Natural killer cell treated with Interleukin-12 subunit alpha and Interleukin-12 subunit beta and Interleukin-15 and Interleukin-18, amount 100 ng/mL, for 72 hours (primary cell): ENCODE measurements at places on chromosomes 2 and 18. TPM values are rescaled to one million over a fixed set of nuclear protein-coding genes. Genes with fewer than 3 reads are reported as not detected.
A peak's percentile ranks its signal among the peaks of the same experiment; 100 is the strongest.

Gene BCL11A
- 0.81 TPM for total RNA-seq

Gene NCL
- 1,405 TPM for total RNA-seq

Gene SDC1
- not detected for total RNA-seq

Gene MYO7B
- total RNA-seq, result not detected

Gene SLC16A14
- total RNA-seq, result not detected

DNA sequence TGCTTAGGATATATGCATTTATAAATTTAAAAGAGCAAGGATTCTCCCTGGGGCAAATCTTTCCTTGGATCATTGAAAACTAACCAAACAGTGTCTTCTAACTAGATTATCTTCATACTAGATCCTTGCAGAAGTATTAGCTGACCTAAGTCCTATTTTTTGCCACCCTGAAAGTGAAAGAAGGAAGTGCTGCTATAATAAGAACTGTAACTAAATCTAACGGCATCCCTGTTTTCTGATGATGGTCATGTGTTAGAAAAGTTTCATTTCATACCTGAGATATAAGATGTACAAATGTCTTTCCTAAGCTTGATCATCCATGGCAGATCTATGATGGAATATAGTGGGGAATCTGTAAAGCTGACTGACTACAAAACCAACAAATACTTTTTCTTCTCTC, 102.7 kb downstream of the MAP2 start:
- no peak for DNase-seq

GRCh38 chr2:224971214-224971613, 71.1 kb downstream of the DOCK10 start:
- no peak for DNase-seq

DNA sequence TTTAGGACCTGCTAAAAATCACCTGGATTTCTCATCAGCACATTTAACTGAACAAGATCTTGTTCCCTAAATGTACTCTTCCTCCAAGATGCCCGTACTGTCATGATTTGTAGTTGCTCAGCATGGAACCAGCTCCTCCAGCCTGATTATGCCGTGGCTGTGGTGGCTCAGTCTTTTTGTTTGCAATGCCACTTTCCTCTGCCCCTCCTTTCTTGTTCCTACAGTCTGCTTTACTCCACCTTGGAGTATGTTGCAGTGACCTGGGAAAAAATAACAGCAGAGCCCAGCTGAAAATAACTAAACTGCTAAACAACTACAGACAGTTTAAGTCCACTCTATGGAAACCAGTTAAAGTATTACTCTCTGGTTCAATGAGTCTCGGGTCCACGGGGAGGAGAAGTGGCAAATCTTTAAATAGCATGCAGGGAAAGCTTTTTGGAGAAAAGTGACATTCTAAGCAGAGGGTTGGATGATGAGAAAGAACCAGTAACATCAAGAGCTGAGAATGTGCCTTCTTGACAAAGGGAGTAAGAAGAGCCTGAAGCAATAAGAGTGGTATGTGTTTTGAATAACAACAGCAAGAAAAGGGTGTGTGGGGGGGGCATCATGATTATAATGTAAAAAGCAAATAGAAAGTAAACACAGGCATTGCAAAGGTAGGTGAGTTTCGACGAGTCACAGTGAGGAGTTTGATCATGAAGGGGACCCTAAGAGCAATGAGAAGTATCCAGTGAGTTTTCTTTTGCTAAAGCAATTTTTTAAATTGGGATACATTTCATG, 225.7 kb downstream of the TMX3 start:
- no peak for DNase-seq

DNA sequence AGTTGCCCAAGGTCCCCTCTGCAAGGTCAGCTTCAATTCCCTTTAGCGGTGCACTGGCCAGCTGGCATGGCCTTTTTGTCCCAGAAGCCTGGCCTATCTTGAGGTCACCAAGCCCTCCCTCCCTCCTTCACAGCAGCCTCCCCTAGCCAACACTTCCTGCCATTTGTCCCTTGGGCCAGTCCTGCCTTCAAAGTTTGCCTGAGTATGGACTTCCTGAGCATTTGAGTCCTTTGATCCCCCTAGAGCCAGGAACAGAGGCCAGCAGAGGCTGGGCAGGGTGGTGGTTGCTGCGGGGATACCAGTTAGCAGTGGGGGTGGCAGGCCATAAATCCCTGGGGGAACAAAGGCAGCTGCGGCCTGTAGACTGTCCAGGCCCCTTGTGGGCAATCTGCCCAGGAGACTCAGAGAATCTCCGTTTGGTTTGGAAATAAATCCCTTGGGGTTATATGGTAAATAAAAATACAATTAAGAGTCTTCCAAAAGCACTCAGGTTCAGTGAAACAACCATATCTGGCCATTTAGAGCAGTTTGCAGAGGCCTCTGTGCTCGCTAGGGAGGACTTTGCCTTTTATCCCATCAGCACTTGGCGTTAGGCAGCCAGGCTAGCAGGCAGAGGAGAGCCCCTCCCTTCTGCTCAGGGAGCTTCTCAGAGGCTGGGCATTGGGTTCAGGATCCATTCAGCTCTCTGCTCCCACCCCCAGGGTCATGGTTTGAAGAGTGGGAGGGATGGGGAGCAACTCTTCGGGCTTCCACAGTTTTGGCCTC, 3.1 kb upstream of the HES6 start:
- DNase-seq, result no peak

DNA sequence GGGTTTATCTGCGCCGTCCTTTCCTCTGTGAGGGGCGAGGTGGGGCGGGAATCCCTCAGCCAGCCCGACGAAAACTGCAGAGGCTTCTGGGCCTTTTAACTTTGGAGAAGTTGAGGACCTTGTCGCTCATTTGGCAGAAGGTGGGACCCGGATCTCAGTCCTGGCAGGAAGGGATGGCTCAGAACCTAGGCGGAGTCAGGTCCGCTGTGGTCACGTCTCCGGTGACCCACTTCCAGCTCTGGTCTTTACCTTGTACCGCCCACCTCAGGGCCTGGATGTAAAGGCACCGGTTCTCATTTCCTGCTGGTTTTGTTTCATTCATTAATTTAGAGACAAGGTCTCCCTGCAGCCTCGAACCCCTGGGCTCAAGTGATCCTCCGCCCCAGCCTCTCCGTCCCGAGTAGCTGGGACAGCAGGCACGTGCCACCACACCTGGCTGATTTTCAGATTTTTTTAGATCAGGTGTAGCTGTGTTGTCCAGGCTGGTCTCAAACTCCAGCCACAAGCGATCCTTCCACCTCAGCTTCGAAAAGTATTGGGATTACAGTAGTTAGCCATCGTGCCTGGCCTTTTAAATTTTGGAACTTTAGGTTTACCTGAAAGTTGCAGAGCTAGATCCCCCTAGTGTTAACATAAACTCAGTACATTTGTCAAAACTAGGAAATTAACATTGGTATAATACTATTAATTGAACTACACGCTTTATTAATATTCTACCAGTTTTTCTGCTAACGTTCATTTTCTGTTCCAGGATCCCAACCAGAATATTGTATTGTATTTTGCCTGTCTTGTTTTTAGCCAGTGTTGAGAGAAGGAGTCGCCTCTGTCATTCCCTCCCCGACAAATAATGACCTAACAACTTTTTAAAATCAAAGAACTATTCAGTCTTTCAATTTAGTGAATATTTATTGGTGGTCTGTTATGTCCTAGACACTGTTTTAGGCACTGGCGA, 852 bp downstream of the POLI start:
- peak; percentile 64 for DNase-seq

DNA sequence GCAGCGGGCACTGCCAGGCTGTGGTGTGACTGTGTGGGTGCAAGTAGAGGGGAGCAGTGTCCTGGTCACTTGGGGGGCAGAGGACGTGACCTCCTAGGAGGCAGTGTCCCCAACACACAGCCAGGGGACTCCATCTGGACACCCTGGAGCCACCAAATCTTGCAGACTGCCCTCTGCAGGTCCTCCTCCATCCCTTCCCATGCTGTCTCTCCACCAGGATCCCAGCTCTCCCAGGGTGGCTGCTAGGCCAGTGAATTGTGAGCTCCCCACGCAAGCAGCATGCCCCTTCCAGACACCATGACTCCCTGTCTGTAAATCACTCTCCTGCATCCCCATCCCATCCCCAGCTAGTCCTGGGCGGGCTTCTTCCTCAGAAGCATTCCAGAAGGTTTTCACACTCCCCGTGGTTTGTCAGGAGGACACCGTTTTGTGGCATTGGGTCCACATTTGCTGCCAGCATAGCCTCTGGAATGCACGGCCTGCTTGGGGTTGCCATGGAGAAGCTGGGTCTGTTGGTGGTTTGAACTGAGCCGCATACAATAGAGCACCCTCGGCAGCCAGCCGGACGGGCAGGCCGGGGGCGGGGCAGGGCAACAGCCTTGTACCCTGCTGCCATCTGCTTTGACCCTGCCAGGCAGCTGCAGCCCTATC, 210.7 kb downstream of the KLHL29 start:
- DNase-seq, result peak; percentile 48
